ENCODE measurements at places on chromosomes 13 and 19.
A peak's percentile ranks its signal among the peaks of the same experiment; 100 is the strongest.

DNA sequence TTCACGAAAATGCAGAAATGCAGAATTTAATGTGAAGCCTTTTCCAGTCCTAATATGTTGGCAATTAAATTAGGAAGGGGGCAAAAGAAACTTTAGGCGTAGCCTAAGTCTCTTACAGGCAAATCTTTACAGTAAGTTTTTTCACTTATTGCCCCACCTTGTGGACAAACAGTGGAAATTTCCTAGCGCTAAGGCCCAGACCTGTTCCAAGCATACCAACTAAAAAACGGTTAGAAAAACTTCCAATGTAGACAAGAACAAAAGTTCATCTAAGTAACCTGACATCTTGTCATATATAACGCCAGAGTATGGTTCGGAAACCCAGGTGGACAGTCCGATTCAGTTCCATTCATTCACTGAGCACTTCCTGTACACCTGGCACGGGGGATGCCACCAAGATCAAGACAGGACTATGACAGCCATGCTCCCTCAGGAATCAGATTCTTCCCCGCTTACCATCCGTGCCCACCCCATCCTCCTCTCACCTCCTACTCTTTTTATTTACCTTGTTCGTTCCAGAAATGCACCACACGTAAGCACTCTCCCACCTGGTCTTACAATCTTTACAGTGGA lies 4.9 kb downstream of the ZAR1L start:
- peaks cover 9% of the 10 kb centered on the region for H3K4me1 ChIP-seq
- no peak overlapping the region for H3K4me3 ChIP-seq

DNA sequence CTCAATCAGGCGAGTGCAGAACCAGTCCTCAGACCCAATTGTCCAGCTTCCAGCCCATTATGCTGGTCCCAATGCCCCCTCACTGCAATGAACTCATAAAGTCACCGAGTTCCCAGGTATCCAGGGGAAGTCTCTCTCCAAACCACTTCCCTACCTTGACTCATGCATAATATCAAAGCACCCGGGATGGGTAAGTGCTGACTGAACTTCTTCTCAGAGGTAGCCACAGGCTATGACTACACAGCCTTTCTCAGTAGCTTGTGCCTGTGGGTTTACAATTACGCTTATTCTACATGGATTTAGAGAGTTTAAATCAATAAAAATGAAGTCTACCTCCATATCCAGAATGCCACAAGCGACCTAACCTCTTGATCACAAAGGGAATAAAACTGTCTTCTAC lies 1.7 kb upstream of the C13orf42 start:
- no peak overlapping the region for H3K27ac ChIP-seq
- H3K36me3 ChIP-seq: peaks cover 11% of the 10 kb centered on the region
- H3K27me3 ChIP-seq: peaks cover 1% of the 10 kb centered on the region

- H3K4me3 ChIP-seq: peak overlapping the region; percentile 83
- H3K27me3 ChIP-seq: peaks cover 17% of the 10 kb centered on the region
- H3K36me3 ChIP-seq: peaks cover 7% of the 10 kb centered on the region
- peak overlapping the region; percentile 92 for H3K27ac ChIP-seq
- no peak for DNase-seq
- H3K4me1 ChIP-seq: peaks cover 36% of the 10 kb centered on the region
Measured at GRCh38 chr13:94550062-94550738, 45.8 kb downstream of the TGDS start.

GRCh38 chr13:109712124-109712722 lies 74.2 kb downstream of the IRS2 start:
- H3K4me3 ChIP-seq: no peak overlapping the region
- H3K27me3 ChIP-seq: no peaks in the 10 kb centered on the region
- DNase-seq: no peak
- H3K4me1 ChIP-seq: peaks cover 9% of the 10 kb centered on the region

DNA sequence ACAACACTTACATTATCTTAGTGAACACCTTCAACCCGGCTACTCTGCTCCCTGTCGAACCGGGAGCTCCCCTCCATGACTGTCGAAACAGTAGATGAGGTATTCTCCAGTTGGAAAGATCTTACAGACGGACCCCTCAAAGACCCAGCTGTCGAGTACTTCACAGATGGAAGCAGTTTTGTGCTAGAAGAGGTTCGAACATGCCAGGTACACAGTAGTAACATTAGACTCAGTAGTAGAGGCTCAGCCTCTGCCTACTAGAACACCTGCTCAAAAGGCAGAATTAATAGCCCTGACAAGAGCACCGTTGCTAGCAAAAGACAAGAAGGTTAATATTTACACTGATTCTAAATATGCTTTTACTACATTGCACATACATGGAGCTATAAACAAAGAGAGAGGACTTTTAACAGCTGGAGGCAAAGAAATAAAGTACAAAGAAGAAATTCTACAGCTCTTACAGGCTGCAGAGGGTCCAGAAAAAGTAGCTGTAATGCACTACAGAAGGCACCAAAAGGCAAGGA lies 13.6 kb upstream of the SLC15A1 start:
- peaks cover 12% of the 10 kb centered on the region for H3K4me1 ChIP-seq
- H3K4me3 ChIP-seq: no peak overlapping the region
- H3K36me3 ChIP-seq: no peaks in the 10 kb centered on the region
- H3K27ac ChIP-seq: no peak overlapping the region
- H3K27me3 ChIP-seq: no peaks in the 10 kb centered on the region

GRCh38 chr19:51070334-51071094 lies 5.6 kb upstream of the KLK13 start:
- H3K4me3 ChIP-seq: no peak overlapping the region
- H3K27me3 ChIP-seq: peaks cover 15% of the 10 kb centered on the region
- peaks cover 5% of the 10 kb centered on the region for H3K4me1 ChIP-seq
- no peak overlapping the region for H3K27ac ChIP-seq
- H3K36me3 ChIP-seq: peaks cover 10% of the 10 kb centered on the region

GRCh38 chr19:3075605-3076431 lies 13.5 kb upstream of the TLE5 start:
- peak overlapping the region; percentile 54 for H3K4me3 ChIP-seq
- H3K27ac ChIP-seq: no peak overlapping the region
- H3K27me3 ChIP-seq: peaks cover 4% of the 10 kb centered on the region
- peaks cover 2% of the 10 kb centered on the region for H3K4me1 ChIP-seq
- H3K36me3 ChIP-seq: no peaks in the 10 kb centered on the region
- DNase-seq: peak; percentile 76

GRCh38 chr19:41492843-41493242 lies 49.9 kb downstream of the ERICH4 start:
- H3K4me1 ChIP-seq: no peaks in the 10 kb centered on the region
- no peak for DNase-seq
- no peak overlapping the region for H3K4me3 ChIP-seq

GRCh38 chr13:110575322-110576069 lies 14.0 kb upstream of the RAB20 start:
- H3K4me3 ChIP-seq: no peak overlapping the region
- peak overlapping the region; percentile 4 for H3K27ac ChIP-seq
- no peaks in the 10 kb centered on the region for H3K36me3 ChIP-seq
- peaks cover 14% of the 10 kb centered on the region for H3K4me1 ChIP-seq

- H3K4me1 ChIP-seq: peaks cover 5% of the 10 kb centered on the region
- no peak overlapping the region for H3K4me3 ChIP-seq
- H3K36me3 ChIP-seq: no peaks in the 10 kb centered on the region
- peaks cover 58% of the 10 kb centered on the region for H3K27me3 ChIP-seq
- H3K27ac ChIP-seq: no peak overlapping the region
Measured at GRCh38 chr19:38355728-38356725, 18.3 kb upstream of the PSMD8 start.

- H3K4me3 ChIP-seq: peak overlapping the region; percentile 53
- no peaks in the 10 kb centered on the region for H3K36me3 ChIP-seq
- H3K4me1 ChIP-seq: peaks cover 27% of the 10 kb centered on the region
- no peak for DNase-seq
Measured at GRCh38 chr19:12913851-12914690, 5.0 kb downstream of the SYCE2 start.

DNA sequence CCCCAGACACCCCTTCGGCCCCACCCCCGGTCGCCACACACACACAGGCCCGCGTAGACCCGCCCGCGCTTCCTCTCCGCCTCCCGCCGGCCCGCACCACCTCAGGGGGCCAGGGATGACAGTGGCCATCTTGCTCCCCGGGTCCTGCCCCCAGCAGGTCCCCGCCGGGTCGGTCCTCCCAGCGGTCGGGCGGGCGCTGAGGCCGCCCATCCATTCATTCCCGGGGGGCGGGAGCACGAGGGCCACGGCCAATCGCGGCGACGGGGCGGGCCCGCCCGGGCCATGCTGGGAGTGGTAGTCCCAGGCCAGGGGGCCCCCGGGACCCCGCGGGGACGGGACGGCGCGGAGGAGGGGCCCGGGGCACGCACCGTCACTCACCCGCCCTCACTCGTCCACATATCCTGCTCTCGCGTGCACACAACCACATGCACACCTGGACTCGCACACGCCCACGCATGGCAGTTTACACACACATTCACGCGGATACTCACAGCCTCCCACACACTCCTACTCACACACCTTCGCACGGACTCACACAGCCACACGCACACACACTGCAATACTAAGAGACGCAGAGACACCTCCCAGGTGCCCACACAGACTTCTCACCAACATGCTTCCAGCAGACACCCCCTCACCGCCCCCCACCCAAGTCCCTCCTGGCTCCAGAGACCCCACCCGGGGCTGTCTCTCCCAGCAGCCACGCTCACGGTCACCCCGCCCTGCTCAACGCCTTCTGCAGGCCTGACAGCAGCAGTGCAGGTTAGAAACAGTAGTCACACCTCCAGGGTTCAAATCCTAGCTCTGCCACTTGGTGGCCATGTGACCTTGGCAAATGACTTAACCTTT lies at the start of gene DPF1:
Gene DPF1 (minus strand): TSS at position 209 of the 849 bp plus-strand sequence. CDS start 80 bp downstream, at position 129.
- peak; percentile 92 for DNase-seq
- peaks cover 15% of the 10 kb centered on the region for H3K27me3 ChIP-seq
- H3K27ac ChIP-seq: peak within 1 kb of the TSS; percentile 50
- H3K4me1 ChIP-seq: peaks cover 25% of the 10 kb centered on the region
- H3K36me3 ChIP-seq: no peaks in the 10 kb centered on the region
- H3K4me3 ChIP-seq: peak within 1 kb of the TSS; percentile 80

GRCh38 chr19:53424968-53425597 lies 6.7 kb upstream of the ZNF761 start:
- H3K27ac ChIP-seq: peak overlapping the region; percentile 72
- peaks cover 3% of the 10 kb centered on the region for H3K36me3 ChIP-seq
- no peak overlapping the region for H3K4me3 ChIP-seq

- no peak for DNase-seq
- H3K4me1 ChIP-seq: peaks cover 14% of the 10 kb centered on the region
- no peak overlapping the region for H3K27ac ChIP-seq
- no peak overlapping the region for H3K4me3 ChIP-seq
Measured at GRCh38 chr13:31301119-31301518, 101.3 kb downstream of the B3GLCT start.

DNA sequence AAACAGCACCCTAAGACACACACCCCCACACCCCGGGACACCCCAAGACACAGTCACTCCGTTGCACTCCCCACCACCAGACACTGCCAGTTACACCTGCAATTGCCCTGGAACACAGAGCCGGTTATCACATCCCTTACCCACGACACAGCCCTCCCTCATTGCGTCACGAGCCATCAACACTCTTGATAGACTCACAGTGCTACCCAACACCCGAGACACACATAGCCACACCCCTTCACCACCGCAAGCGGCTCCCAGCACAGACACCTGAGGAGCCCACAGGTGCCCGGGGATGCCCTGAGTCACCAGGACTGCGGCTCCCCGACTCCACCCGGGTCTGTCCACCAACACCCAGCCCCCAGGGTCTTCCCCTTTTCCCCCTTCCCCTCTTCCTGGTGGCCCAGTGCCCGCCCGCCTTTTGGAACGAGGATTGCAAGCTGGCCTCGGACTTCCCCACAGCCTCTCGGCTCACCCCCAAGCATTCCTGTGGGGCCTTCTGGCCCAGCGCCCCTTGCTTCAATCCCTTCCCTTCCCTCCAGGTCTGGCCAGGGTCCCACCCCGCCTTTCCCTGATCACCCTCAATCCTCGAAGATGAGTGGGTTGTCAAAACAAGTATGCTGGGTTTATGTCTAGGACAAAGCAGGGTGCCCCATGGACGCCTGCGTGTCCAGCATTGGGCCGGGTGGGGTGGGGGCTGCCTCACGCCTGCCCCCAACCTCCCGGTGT lies 1.7 kb upstream of the PTGER1 start:
- H3K4me3 ChIP-seq: no peak overlapping the region
- no peak for DNase-seq
- H3K4me1 ChIP-seq: peaks cover 24% of the 10 kb centered on the region
- peaks cover 6% of the 10 kb centered on the region for H3K36me3 ChIP-seq

GRCh38 chr19:3360421-3361383 lies 5.7 kb upstream of the NFIC start:
- H3K27ac ChIP-seq: no peak overlapping the region
- H3K36me3 ChIP-seq: no peaks in the 10 kb centered on the region
- DNase-seq: no peak
- H3K4me1 ChIP-seq: peaks cover 31% of the 10 kb centered on the region

DNA sequence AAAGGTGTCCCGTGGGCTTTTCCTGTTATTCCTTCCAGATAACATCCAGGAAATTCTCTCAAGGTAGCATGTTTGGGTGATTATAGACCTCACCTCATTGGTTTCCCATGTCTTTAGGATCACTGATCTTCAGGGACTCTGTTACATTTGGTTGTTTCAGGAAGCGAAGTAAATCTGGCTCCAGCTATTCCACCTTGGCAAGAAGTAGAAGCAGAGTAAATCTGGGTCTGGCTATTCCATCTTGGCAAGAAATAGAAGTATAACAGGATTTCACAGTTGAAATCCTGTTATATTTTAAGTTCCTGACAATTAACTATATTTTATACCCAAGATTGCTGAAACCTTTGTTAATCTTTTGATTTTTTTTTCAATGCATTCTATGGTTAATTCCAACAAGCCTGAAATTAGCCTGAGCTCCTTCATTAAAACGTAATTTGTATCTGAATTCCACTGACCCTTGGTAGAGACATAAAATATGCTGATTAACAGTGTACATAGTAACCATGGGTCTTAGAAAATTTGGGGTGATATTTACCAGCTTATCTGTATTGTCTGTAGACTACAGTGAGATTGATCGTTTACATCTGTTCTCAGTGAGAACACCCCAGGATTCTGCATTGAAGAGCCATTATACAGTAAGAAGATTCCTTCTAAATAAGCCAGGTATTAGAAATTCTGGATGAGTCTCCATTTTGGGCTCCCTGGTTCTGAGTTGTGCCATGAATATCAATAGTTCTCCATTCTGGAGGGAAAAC lies 267.6 kb upstream of the SLITRK6 start:
- H3K4me3 ChIP-seq: no peak overlapping the region
- no peak for DNase-seq
- no peak overlapping the region for H3K27ac ChIP-seq
- H3K4me1 ChIP-seq: no peaks in the 10 kb centered on the region

DNA sequence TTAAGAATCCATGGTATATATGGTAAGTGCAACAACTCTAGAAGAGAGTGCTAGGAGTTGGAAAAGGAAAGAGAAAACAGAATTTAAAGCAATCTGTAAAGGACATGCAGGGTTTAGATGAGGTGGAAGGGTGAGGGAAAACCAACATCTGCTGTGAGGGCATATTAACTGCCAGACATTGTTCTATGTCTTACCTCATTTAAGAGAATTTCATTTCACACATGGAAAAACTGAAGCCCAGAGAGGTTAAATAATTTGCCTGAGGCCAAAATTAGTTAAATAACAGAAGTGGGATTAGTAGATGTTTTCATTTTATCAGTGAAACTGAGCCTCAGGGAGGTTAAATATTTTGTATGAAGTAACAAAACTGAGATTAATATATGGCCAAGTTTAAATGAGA lies 7.4 kb upstream of the USPL1 start:
- H3K27ac ChIP-seq: no peak overlapping the region
- peaks cover 10% of the 10 kb centered on the region for H3K4me1 ChIP-seq
- no peak for DNase-seq
- H3K4me3 ChIP-seq: no peak overlapping the region

Measured in WTC11 (cell line).